ENCODE measurements at places on chromosomes 12 and 14.

DNA sequence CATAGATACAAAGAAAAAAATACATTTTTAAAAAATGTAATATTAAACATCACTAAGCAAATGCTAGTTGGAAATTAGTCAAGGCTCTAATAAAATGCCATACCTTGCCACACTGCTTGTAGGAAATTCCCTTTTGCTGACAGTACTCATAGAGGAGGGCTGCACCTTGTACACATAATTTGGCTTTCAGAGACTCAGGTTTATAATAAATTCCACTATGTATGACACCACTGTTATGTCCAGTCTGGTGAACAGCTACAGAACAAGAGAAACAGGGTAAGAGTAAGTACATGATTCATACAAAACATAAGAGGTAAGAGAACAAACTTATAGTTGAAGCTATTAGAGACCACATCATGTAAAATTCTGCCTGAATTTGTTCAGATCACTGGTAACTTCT lies 10.1 kb downstream of the L2HGDH start:
- peaks cover 9% of the 10 kb centered on the region for H3K4me1 ChIP-seq
- peaks cover 35% of the 10 kb centered on the region for H3K36me3 ChIP-seq
- H3K4me3 ChIP-seq: no peak overlapping the region
- H3K27ac ChIP-seq: no peak overlapping the region
- no peaks in the 10 kb centered on the region for H3K27me3 ChIP-seq
- no peak for DNase-seq

DNA sequence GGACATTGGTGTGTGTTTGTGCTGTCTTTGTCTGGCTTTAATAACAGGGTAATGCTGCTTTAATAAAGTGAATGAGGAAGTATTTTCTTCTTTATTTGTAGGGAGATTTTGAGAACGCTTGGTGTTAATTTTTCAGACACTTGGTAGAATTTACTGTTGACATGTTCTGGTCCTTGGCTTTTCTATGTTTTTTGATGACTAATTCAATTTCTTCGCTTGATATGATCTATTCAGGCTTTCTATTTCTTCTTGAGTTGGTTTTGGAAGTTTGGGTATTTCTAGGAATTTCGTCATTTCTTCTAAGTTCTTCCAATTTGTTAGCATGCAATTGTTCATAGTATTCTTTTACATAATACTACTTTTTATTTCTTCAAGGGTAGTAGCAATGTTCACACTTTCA lies 167.8 kb downstream of the TTC6 start:
- no peaks in the 10 kb centered on the region for H3K4me1 ChIP-seq
- no peaks in the 10 kb centered on the region for H3K27me3 ChIP-seq
- no peaks in the 10 kb centered on the region for H3K36me3 ChIP-seq
- no peak overlapping the region for H3K27ac ChIP-seq
- no peak overlapping the region for H3K4me3 ChIP-seq
- no peak for DNase-seq

DNA sequence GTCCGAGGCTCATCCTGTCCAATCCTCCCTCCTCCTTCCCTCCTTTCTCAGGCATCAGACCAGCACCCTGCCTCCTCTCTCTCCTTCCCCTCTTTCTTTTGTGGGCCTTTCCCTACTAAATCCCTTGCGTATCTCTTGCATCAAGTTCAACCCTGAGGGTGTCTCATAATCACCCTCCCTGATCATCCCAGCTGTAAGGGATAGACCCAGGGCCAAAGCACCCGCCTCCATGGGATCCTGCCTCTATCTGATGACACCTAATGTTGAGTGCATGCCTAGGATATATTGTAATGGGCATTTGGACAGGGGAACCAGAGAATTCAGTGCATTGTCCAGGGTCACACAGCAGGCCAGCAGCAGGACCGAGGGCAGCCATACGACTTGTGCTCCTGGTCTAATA lies 84.9 kb downstream of the PHETA1 start:
- H3K4me3 ChIP-seq: no peak overlapping the region
- no peaks in the 10 kb centered on the region for H3K36me3 ChIP-seq
- DNase-seq: no peak
- H3K27me3 ChIP-seq: no peaks in the 10 kb centered on the region
- no peak overlapping the region for H3K27ac ChIP-seq

DNA sequence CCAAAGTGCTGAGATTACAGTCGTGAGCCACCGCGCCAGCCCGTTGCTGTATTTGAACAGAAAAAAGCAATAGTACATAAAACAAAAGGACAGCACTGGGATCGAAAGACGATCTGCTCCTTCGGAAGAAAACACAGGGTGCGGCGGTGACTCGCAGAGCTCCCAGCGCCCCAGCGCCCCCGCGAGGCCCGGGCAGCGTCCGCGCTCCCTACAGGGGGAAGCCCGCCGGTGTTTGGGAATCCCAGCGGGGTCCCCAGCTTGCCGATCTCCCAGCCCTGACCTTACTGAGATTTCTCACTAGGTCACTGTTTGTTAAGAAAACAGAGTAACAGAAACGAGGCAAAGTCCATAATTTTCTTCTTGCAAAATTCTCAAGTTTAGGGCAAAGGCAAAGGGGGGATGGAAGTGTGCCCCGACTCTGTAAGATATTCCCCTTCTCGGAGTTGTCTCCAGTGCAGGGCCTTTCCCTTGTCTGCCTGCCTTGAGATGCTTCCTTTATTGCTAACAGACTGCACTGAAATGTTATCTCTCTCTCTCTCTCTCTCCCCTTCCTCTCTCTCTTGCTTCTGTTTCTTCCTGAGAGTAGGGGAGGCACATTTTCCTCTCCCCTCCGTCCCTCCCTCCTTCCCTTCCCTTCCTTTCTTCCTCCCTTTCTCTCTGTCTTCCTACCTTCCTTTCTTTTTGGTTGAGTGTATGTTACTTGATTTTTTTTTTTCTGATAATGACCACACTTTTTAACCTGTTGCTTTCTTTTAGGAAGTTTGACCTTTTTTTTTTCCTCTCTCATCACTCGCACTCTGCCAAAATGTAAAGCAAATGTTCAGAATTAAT lies 91.9 kb downstream of the TMEM30B start:
- H3K27me3 ChIP-seq: peaks cover 42% of the 10 kb centered on the region
- peak; percentile 78 for DNase-seq
- no peaks in the 10 kb centered on the region for H3K36me3 ChIP-seq
- peak overlapping the region; percentile 22 for H3K27ac ChIP-seq
- H3K4me1 ChIP-seq: peaks cover 18% of the 10 kb centered on the region
- H3K4me3 ChIP-seq: peak overlapping the region; percentile 72

DNA sequence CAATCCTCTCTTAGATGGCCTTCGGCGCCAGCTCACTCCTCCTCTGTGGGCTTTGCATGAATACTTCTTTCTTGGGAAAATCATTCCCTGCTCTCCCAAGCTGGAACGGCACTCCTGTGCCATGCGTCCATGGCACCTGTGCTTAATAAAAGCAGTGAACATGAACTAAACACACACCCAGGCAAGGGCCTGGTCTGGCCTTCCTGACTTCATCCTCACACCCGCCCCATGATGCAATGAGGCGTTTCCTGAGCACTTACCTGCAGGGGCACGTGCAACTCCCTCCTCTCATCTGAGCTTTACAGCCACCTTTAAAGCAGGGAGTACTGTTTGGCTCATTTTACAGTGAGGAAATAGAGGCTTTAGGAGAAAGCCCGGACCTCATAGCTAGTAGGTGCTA lies 219.8 kb downstream of the SLC41A2 start:
- H3K27me3 ChIP-seq: no peaks in the 10 kb centered on the region
- H3K36me3 ChIP-seq: peaks cover 8% of the 10 kb centered on the region
- H3K27ac ChIP-seq: peak overlapping the region; percentile 79
- no peak for DNase-seq
- H3K4me1 ChIP-seq: peaks cover 80% of the 10 kb centered on the region
- H3K4me3 ChIP-seq: peak overlapping the region; percentile 3

GRCh38 chr14:65160091-65160490 lies 57.8 kb upstream of the MAX start:
- peaks cover 17% of the 10 kb centered on the region for H3K4me1 ChIP-seq
- DNase-seq: no peak
- no peak overlapping the region for H3K4me3 ChIP-seq
- H3K36me3 ChIP-seq: no peaks in the 10 kb centered on the region
- peak overlapping the region; percentile 8 for H3K27ac ChIP-seq

DNA sequence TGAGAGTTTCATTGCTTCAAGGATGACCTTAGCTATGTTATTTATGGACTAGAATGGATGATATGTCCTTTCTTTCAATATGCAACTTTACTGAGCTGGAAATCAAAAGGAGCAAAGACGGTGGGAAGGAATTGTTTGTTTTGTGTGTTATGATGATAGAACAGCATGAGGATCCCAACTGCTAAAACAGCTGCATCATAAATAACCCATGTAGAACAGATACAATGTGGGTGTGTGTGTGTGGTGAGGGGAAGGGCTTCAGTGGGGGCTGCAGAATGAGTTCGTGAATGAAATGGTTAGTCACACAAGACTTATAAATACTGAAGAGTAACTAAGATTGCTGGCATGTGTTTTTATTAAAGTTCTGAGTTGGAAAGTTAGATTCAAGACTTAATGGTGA lies 80.1 kb downstream of the DACT1 start:
- no peak overlapping the region for H3K27ac ChIP-seq
- no peaks in the 10 kb centered on the region for H3K27me3 ChIP-seq
- H3K36me3 ChIP-seq: no peaks in the 10 kb centered on the region
- DNase-seq: no peak

DNA sequence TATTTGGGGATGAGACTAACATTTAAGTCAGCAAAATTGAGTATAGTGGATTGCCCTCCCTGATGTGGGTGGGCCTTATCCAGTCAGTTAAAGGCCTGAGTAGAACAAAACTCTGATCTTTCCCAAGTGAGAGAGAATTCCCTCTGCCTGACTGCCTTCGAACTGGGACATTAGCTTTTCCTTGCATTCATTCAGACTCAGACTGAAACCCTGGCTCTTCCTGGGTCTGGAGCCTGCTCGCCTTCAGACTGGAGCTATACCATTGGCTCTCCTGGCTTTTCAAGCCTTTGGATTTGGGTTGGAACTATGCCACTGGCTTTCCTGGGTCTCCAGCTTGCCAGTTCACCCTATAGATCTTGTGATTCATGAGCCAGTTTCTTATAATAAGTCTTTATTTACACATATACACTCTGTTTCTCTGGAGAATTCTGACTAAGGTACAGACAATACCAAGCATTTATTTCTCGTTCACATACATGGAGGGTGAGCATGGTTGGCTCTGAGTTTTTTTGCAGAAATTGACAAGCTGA lies 296.5 kb downstream of the ERC1 start:
- no peak for DNase-seq
- H3K4me1 ChIP-seq: peaks cover 5% of the 10 kb centered on the region
- H3K27ac ChIP-seq: no peak overlapping the region
- no peaks in the 10 kb centered on the region for H3K27me3 ChIP-seq
- no peak overlapping the region for H3K4me3 ChIP-seq

DNA sequence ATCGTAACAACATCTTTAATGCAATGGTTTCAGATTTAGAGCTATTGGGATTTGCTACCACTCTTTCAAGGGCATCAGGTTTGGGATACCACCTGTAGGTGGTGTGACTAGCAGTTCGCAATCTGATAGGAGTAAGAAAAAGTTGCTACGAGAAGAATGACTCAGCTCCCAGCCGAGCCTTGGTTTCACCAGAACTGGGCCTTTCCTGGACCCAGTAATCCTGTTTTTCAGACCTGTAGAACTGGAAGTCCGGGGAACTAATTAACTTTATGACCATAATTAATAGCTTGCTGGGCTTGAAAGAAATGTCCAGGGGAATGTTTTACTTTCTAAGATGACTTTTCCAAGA lies 770 bp downstream of the ABHD4 start:
- H3K36me3 ChIP-seq: peaks cover 30% of the 10 kb centered on the region
- H3K4me1 ChIP-seq: peaks cover 39% of the 10 kb centered on the region
- H3K4me3 ChIP-seq: peak overlapping the region; percentile 94
- DNase-seq: peak; percentile 80

GRCh38 chr12:59695379-59695778 lies 99.5 kb downstream of the SLC16A7 start:
- H3K27ac ChIP-seq: no peak overlapping the region
- peaks cover 5% of the 10 kb centered on the region for H3K36me3 ChIP-seq
- DNase-seq: no peak
- H3K4me3 ChIP-seq: no peak overlapping the region
- H3K27me3 ChIP-seq: no peaks in the 10 kb centered on the region

- peaks cover 35% of the 10 kb centered on the region for H3K36me3 ChIP-seq
- no peak overlapping the region for H3K27ac ChIP-seq
- H3K27me3 ChIP-seq: no peaks in the 10 kb centered on the region
These were observed 49.8 kb downstream of the PAPLN start for GRCh38 chr14:73287071-73287470.

- H3K27me3 ChIP-seq: peaks cover 6% of the 10 kb centered on the region
- H3K4me1 ChIP-seq: peaks cover 16% of the 10 kb centered on the region
- no peak overlapping the region for H3K27ac ChIP-seq
- no peak overlapping the region for H3K4me3 ChIP-seq
- H3K36me3 ChIP-seq: no peaks in the 10 kb centered on the region
- no peak for DNase-seq
These were observed 5.0 kb upstream of the SRSF9 start for GRCh38 chr12:120474616-120474960.

GRCh38 chr12:58479401-58479800 lies 440.9 kb downstream of the LRIG3 start:
- no peaks in the 10 kb centered on the region for H3K4me1 ChIP-seq
- no peaks in the 10 kb centered on the region for H3K27me3 ChIP-seq
- H3K27ac ChIP-seq: no peak overlapping the region
- no peak for DNase-seq
- no peak overlapping the region for H3K4me3 ChIP-seq
- no peaks in the 10 kb centered on the region for H3K36me3 ChIP-seq

DNA sequence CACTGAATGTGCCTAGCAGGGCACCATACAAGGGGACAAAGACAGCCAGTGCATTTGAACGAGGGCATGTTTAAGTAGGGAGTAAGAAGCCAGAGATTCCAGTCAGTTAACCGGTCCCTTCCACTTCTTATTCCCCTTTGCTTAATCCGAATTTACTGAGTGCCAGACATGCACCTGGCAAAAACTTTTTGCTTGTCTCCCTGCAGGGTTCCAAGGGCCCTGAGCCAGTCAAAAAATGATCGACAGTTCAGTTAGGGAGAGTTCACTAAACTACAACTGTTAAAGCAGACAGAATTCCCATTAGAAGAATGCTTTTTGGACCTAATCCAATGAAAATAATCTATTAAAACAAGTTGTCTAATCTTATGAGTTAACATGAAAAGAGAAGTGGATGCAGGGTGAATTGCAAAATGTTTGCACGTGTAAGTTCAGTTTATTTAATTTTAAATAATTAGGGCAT lies 193.8 kb downstream of the TMTC2 start:
- no peak overlapping the region for H3K27ac ChIP-seq
- peaks cover 3% of the 10 kb centered on the region for H3K4me1 ChIP-seq
- no peak for DNase-seq
- H3K27me3 ChIP-seq: no peaks in the 10 kb centered on the region
- no peaks in the 10 kb centered on the region for H3K36me3 ChIP-seq

DNA sequence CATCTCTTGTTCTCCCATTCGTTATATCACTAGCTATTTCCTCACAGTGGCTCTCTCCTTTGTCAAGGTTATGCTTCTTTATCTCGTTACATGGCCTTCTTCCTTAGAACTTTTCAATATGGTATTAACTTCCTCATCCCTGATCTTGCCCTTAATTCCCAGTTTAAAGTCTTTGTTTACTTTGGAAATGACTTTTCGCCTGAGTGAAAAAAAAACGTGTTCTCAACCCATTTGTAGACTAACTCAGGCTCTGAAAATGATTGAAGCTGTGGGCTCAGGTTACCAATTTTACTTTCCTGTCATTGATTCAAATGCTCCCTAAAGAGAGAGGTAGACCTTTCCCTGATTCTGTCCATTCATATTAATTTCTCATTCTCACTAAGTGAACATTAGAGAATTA lies 135.2 kb downstream of the NUBPL start:
- no peaks in the 10 kb centered on the region for H3K27me3 ChIP-seq
- H3K4me1 ChIP-seq: no peaks in the 10 kb centered on the region
- DNase-seq: no peak
- H3K27ac ChIP-seq: no peak overlapping the region
- no peak overlapping the region for H3K4me3 ChIP-seq
